ENCODE measurements at places on chromosomes 3 and 15. TPM values are rescaled to one million over a fixed set of nuclear protein-coding genes. Genes with fewer than 3 reads are reported as not detected.

Gene REC114
- total RNA-seq = not detected

Gene EFHB
- 0.94 TPM for total RNA-seq

- no peak for DNase-seq
These were observed 68.0 kb downstream of the ABHD5 start for GRCh38 chr3:43758592-43759225.

DNA sequence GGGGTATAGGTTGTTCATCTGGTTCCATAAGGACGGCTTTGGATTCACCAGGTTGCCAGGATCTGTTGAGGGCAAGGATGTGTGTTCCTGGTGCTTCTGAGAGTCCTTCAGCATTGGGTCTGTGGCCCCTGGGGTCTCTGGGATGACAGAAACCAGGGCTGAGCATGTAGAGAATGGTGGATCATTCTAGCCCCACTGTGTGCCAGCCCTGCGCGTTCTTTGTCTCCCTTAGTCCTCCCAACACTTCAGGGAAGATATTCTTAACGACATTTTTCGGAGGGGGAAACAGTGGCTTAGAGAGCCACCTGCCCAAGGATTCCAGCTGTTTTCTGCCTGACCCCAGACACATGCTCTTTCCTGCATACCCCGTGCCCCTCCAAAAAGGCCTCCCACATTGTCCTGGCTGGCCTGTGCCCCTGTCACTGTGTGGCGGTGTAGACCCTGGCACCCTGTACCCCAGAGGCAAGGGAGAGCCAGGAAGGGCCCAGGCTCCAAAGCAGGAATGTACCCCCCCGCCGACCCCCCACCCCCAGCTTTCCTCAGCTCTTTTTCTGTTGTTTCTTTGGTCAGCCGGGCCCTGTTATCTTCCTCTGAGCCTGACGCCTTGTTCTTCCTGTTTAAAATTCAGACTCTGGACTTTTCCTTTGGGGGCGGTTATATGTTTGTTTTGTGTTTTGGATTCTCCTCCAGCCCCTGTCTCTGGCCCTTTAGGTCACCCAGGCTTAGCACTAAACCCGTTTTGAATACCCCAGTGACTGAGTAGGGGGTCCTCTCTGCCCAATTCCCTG, 57.8 kb upstream of the SMAD6 start:
- DNase-seq = no peak

DNA sequence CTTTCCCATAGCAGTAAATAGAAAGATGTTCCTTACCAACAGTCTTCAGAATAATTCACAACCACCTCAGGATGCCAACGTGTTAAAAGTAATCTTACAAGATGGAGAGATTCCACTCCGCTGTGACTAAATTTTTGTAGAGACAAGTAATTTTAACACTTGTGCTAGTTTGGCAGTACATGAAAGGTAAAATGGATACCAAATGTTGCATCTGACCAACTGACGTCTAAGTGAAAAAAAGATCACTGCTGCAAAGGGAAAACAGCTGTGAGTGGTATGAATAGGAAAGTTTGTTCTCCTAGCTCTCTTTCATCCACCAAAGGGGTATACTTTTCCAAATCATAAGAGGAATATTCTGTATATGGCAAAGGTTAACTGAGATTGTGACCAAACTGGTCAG, 2.6 kb downstream of the SPG21 start:
- DNase-seq = no peak

- DNase-seq = no peak
These were observed 15.1 kb downstream of the TLNRD1 start for GRCh38 chr15:81015621-81016488.

GRCh38 chr3:32901005-32901932, 50.2 kb upstream of the CCR4 start:
- no peak for DNase-seq

Measured in astrocyte (in vitro differentiated cells and primary cell).